ENCODE measurements at places on chromosomes 3 and 15. TPM values are rescaled to one million over a fixed set of nuclear protein-coding genes. Genes with fewer than 3 reads are reported as not detected.

The ADCY5 gene
- not detected for polyA plus RNA-seq

The KLHL40 gene
- polyA plus RNA-seq: not detected

The MAGEL2 gene
- polyA plus RNA-seq: not detected

The GABRR3 gene
- polyA plus RNA-seq: not detected

- no peak for DNase-seq
- H3K27me3 ChIP-seq: no peaks in the 10 kb centered on the region
- no peak overlapping the region for H3K4me3 ChIP-seq
- peaks cover 12% of the 10 kb centered on the region for H3K4me1 ChIP-seq
- no peak overlapping the region for H3K27ac ChIP-seq
These were observed 55.2 kb downstream of the CAPN7 start for GRCh38 chr3:15261274-15261673.

DNA sequence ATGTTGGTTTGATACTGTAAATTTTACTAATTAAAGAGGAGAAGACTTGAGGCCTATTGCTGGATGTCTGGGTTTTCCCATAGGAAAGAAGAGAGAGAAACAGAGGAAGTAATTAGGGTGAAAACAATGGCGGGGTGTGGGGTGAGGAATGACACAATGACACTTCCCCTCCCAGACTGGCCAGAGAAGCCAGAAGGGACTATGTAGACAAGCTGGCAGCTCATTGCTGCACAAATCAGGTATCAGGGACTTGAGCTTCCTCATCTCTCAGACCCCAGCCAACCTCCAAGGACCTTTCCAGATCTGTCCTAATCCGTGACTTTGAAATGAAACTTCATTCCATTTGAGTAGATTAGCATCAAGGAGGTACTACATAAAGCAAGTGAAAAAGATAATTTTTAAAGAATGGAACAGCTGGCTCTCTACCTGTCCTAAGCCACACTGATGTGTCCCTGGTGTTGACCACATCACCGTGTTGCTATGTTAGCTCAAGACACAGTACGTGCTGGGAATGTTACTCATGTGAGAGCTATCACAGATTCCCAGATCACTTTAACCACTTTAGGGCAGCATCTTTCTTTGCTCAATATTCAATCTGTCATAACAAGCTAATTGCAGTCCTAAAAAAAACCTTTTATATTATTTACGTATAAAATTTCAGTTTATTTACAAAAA, 22.2 kb downstream of the TMEM212 start:
- no peak overlapping the region for H3K27ac ChIP-seq
- H3K4me3 ChIP-seq: no peak overlapping the region
- DNase-seq: no peak
- no peaks in the 10 kb centered on the region for H3K4me1 ChIP-seq

GRCh38 chr3:10901296-10901945, 85.4 kb downstream of the SLC6A11 start:
- DNase-seq: no peak
- H3K36me3 ChIP-seq: no peaks in the 10 kb centered on the region
- H3K4me3 ChIP-seq: no peak overlapping the region

GRCh38 chr15:81115054-81115939, 18.8 kb upstream of the CFAP161 start:
- H3K36me3 ChIP-seq: no peaks in the 10 kb centered on the region
- H3K27ac ChIP-seq: no peak overlapping the region
- DNase-seq: no peak
- peaks cover 6% of the 10 kb centered on the region for H3K27me3 ChIP-seq
- H3K4me3 ChIP-seq: no peak overlapping the region

- no peak overlapping the region for H3K4me3 ChIP-seq
- no peaks in the 10 kb centered on the region for H3K4me1 ChIP-seq
- H3K36me3 ChIP-seq: no peaks in the 10 kb centered on the region
- H3K27me3 ChIP-seq: no peaks in the 10 kb centered on the region
These were observed 10.0 kb upstream of the CHRNB4 start for GRCh38 chr15:78651007-78651406.

DNA sequence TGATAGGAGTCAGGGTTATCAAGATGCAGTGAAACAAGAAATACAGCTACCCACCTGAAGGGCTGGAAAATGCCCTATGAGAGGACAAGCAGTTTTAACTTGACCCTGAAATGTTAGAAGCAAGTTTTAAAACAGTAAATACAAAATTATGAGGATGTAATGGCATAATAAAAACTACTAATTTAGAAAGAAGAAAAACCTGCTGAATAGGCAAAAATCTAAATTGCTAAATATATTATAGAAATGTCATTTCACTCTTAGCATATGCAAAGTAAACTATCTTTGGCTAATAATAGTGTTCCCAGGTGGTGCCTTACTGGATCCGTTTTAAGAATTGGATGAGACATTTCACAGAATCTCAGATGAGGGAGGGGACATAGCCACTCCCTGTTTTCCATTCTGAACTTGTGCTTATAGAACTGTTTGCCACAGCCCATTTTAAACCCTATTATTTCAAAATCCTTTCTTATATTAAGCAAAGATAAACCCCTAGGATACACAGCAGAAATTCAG, 294.6 kb downstream of the LSAMP start:
- DNase-seq: no peak
- H3K27ac ChIP-seq: no peak overlapping the region
- H3K4me1 ChIP-seq: no peaks in the 10 kb centered on the region
- no peak overlapping the region for H3K4me3 ChIP-seq
- H3K27me3 ChIP-seq: no peaks in the 10 kb centered on the region

GRCh38 chr3:78666470-78666800, 1101.4 kb downstream of the ROBO1 start:
- no peaks in the 10 kb centered on the region for H3K36me3 ChIP-seq
- no peak for DNase-seq
- no peaks in the 10 kb centered on the region for H3K27me3 ChIP-seq
- no peak overlapping the region for H3K4me3 ChIP-seq
- H3K4me1 ChIP-seq: peaks cover 24% of the 10 kb centered on the region
- H3K27ac ChIP-seq: peak overlapping the region; percentile 63

DNA sequence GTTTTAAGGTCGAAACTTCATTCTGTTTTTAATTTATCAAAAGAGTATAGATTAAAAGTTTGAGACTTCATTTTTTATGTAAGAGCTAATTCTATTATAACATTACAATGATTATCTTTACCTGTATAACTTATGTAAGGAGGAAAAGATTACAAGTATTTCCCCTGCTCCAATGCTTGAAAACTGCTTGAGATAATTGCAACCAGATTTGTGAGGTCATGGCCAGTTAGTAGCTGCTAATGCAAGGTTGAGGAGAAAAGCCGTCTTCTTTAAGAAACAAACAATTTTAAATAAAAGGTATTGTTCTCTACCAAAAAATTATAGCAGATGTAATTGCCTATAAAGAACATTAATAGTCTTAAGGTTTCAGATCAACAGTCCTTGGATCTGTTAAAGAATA, 208.3 kb upstream of the UBE2E2 start:
- no peak overlapping the region for H3K27ac ChIP-seq
- H3K4me1 ChIP-seq: no peaks in the 10 kb centered on the region
- H3K27me3 ChIP-seq: peaks cover under 1% of the 10 kb centered on the region
- DNase-seq: no peak
- no peak overlapping the region for H3K4me3 ChIP-seq

DNA sequence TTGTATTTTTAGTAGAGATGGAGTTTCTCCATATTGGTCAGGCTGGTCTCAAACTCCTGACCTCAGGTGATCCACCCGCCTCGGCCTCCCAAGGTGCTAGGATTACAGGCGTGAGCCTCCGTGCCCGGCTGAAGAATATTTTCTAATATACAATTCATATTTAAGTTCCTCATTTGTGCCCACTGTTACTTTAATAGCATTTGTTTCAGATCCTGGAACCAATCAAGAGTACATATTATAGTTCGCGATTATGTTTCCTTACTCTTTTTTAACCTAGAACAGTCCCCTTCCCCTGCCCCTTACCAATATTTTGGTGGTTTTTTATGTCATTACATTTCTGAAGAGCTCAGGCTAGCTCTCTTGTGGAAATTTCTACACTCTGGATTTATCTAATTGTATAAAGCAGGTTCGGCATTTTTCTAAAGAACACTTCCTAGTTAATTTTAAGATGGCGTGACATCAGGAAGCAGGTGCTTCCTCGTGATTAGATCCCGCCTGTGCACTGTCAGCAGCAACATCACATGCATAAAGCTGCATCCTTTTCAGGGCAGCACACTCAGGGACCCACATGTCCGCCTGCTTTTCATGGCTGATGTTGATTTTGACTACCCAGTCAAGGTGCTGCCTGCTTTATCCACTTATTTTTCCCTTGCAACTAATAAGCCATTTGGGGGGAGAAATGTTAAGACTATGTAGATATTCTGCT, 88.7 kb upstream of the EPHB3 start:
- H3K4me1 ChIP-seq: no peaks in the 10 kb centered on the region
- DNase-seq: no peak
- H3K27ac ChIP-seq: no peak overlapping the region
- H3K4me3 ChIP-seq: no peak overlapping the region

DNA sequence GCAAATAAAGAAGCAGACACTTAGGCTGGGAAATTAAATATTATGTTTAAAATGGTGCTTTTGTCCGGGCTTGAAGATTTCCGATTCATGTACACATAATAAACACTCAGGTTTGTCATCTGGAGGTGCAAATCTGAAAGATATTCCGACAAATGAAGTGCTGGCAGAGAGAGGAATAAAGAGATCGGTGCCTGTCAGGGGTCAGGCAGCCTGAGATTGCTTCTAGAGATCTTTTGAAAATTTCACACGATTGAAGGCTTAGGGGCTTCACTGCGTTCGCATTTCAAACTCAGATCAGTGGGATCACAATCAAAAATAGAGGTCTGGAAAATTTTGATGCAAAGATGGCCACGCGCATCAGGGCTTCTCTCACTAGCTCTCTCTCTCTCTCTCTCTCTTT, 33.2 kb downstream of the NR2F2 start:
- H3K4me3 ChIP-seq: no peak overlapping the region
- H3K4me1 ChIP-seq: peaks cover 6% of the 10 kb centered on the region
- H3K36me3 ChIP-seq: no peaks in the 10 kb centered on the region
- peaks cover 100% of the 10 kb centered on the region for H3K27me3 ChIP-seq
- no peak overlapping the region for H3K27ac ChIP-seq

DNA sequence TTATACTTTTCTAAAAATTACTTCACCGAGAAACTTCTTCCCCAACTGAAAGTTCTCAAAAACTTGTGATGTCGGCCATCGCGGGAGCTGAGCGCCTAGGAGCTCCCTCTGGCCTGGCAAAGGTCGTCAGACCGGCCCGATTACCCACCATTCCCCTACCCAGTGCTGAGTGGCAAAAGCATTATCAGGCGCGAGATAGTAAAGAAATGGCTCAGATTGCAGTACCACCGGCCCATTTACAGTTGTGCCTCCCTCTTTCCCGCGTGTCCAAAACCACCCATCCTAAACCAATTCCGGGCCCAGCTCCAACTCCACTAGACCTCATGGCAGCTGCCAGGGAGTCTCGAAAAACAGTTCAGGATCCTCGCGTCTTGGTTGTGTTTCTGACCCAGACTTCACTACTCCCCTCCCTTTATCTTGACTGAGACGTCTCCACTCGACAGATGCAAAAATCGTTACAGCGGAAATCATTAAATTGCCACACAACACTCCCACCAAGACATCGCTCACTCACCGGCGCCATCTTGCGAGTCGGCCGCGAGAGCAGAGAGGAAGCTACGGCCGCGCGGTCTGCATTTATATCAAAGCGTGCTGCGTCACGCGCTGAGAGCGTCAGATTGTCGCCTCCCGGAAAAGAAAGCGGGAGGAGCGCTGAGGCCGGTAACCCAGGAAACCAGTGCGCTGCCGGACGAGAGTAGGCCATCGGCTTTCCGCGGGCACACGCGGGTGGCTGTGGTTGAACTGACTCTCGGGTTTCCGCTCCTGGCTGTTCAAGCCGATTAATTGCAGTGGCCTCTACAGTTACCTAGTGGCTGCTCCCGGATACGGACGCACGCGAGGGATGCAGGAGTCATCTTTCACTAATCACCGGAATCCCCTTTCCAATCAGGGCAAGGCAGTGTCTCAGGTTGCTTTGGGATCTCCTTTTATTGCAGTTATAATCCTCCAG, at the start of gene RPL22L1:
RPL22L1 (minus strand) TSS at position 551 of the 949 bp plus-strand sequence; CDS start at position 523, 28 bp downstream.
- H3K36me3 ChIP-seq: peaks cover 21% of the 10 kb centered on the region
- no peak for DNase-seq
- peak within 1 kb of the TSS; percentile 95 for H3K27ac ChIP-seq
- peak within 1 kb of the TSS; percentile 87 for H3K4me3 ChIP-seq
- no peaks in the 10 kb centered on the region for H3K27me3 ChIP-seq

GRCh38 chr15:61702224-61703020, 357.8 kb downstream of the VPS13C start:
- no peaks in the 10 kb centered on the region for H3K36me3 ChIP-seq
- no peak overlapping the region for H3K4me3 ChIP-seq

GRCh38 chr3:64108231-64108630, 84.9 kb upstream of the PSMD6 start:
- DNase-seq: no peak
- H3K4me1 ChIP-seq: peaks cover 24% of the 10 kb centered on the region
- H3K4me3 ChIP-seq: no peak overlapping the region
- no peak overlapping the region for H3K27ac ChIP-seq

DNA sequence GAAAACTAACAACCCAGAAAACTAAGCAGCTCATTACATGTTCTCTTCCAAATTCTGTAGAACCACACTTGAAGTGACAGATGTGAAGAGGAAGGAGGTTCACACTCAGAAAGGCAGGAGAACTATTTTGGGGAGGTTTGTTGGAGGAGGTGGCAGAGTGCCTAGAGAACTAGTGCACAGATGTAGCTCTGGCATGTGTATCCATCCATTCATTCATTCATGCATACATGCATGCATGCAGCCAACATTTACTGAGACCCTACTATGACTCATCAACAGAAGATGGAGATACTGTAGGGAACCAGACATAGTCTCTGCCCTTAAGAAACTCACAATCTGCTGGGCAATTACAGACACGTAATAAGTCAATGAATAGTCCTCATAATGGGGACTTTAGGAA, 116.7 kb downstream of the ERC2 start:
- H3K4me3 ChIP-seq: no peak overlapping the region
- no peaks in the 10 kb centered on the region for H3K36me3 ChIP-seq

GRCh38 chr3:107514453-107514852, 8.3 kb upstream of the BBX start:
- DNase-seq: no peak
- no peaks in the 10 kb centered on the region for H3K4me1 ChIP-seq
- no peak overlapping the region for H3K27ac ChIP-seq
- no peaks in the 10 kb centered on the region for H3K27me3 ChIP-seq
- H3K4me3 ChIP-seq: no peak overlapping the region
- no peaks in the 10 kb centered on the region for H3K36me3 ChIP-seq

- peak overlapping the region; percentile 96 for H3K4me3 ChIP-seq
- peaks cover 12% of the 10 kb centered on the region for H3K4me1 ChIP-seq
- H3K27me3 ChIP-seq: no peaks in the 10 kb centered on the region
- DNase-seq: no peak
- H3K36me3 ChIP-seq: no peaks in the 10 kb centered on the region
- H3K27ac ChIP-seq: peak overlapping the region; percentile 83
These were observed 452 bp downstream of the BBX start for GRCh38 chr3:107523289-107523538.

- H3K27ac ChIP-seq: peak within 1 kb of the TSS; percentile 91
- no peaks in the 10 kb centered on the region for H3K27me3 ChIP-seq
- DNase-seq: peak; percentile 100
- peak within 1 kb of the TSS; percentile 95 for H3K4me3 ChIP-seq
- peaks cover 28% of the 10 kb centered on the region for H3K4me1 ChIP-seq
These were observed at the start of gene EPM2AIP1 for GRCh38 chr3:36992806-36993325. TSS of gene EPM2AIP1 (minus strand) at chr3:36993131. CDS start at chr3:36993077, 54 bp downstream.

- H3K36me3 ChIP-seq: no peaks in the 10 kb centered on the region
- peaks cover 4% of the 10 kb centered on the region for H3K4me1 ChIP-seq
- no peak overlapping the region for H3K27ac ChIP-seq
- H3K27me3 ChIP-seq: no peaks in the 10 kb centered on the region
- no peak overlapping the region for H3K4me3 ChIP-seq
- no peak for DNase-seq
These were observed 103.6 kb downstream of the ECT2 start for GRCh38 chr3:172853921-172854666.

GRCh38 chr15:44394062-44394461, 33.4 kb upstream of the CTDSPL2 start:
- no peak overlapping the region for H3K4me3 ChIP-seq
- H3K27ac ChIP-seq: no peak overlapping the region
- H3K27me3 ChIP-seq: no peaks in the 10 kb centered on the region
- no peaks in the 10 kb centered on the region for H3K36me3 ChIP-seq
- DNase-seq: no peak
